ENCODE measurements at places on chromosomes 5 and 9. TPM values are rescaled to one million over a fixed set of nuclear protein-coding genes. Genes with fewer than 3 reads are reported as not detected.

SARDH gene
- polyA plus RNA-seq: 10.9 TPM

KIF12 gene
- polyA plus RNA-seq: 253 TPM

SLC6A7 gene
- polyA plus RNA-seq: 0.08 TPM

DNA sequence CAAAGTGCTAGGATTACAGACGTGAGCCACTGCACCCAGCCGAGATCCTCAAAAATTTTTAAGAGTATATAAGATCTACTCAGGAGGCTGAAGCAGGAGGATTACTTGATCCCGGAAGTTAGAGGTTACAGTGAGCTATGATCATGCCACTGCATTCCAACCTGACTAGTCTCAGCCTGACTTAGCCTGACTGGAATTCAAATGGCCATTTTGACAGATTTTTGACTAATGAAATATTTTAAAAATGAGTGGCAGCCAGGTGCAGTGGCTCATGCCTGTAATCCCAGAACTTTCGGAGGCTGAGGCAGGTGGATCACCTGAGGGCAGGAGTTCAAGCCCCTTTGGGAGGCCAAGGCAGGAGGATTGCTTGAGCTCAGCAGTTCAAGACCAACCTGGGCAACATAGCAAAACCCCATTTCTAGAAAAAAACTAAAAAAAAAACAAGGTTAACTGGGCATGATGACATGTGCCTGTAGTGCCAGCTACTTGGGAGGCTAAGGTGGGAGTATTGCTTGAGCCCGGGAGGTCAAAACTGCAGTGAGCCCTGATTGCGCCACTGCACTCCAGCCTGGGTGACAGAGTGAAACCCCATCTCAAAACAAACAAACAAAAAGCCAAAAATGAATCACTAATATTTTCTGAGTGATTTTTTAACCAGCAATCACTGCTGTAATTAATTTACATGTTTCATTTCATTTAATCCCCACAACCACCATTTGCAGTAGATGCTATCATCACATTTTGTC, 16.6 kb downstream of the ATOX1 start:
- DNase-seq: no peak

DNA sequence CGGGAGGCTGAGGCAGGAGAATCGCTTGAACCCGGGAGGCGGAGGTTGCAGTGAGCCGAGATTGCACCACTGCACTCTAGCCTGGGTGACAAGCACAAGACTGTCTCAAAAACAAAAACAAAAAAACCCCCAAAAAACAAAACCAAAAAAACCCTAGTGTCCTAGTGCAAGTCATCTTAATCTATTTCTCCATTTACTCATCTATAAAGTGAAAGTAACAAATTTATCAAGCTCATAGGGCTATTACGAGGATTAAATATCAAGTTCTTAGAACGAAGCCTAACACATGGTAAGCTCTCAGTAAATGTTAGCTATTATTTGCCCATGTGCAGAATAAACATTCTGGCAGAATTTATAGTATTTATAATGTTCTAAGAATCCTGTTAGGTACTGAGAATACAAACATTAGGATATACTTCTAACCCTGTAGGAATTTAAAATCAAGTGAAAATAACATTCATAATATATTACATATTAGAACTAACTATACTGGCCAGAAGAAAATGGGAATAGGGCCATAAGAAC, 45.0 kb downstream of the GOLPH3 start:
- no peak for DNase-seq

- DNase-seq: no peak
Observed at GRCh38 chr9:5983042-5983441, 32.4 kb downstream of the RANBP6 start.

GRCh38 chr5:35954175-35954574, 15.8 kb upstream of the CAPSL start:
- DNase-seq: no peak

GRCh38 chr9:116574027-116574679, 113.0 kb upstream of the TRIM32 start:
- no peak for DNase-seq
